ENCODE measurements at places on chromosomes 4 and X.

- DNase-seq: peak; percentile 15
These were observed 5.8 kb downstream of the SRPX2 start for GRCh38 chrX:100649550-100650356.

DNA sequence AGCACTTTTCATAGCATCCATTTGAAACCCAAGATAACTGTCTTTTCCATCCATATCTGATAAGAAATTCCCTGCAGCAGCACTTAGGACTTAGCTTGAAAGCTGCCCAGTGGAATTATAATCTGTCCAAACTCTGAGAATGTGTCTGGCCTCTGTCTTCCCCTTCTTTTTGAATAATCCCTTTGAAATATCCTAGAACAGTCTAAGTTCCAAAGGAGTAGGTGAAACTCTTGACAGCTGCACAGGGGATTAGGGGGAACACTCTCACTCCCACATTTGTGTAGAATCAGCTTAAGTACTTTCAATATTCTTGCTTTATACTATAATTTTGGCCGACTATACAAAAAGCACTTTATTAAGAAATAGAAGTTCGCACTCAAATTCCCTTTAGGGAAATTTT is 157.7 kb downstream of the PAPSS1 start:
- no peak for DNase-seq

- no peak for DNase-seq
These were observed 934 bp downstream of the ZNF41 start for GRCh38 chrX:47482065-47482511.

DNA sequence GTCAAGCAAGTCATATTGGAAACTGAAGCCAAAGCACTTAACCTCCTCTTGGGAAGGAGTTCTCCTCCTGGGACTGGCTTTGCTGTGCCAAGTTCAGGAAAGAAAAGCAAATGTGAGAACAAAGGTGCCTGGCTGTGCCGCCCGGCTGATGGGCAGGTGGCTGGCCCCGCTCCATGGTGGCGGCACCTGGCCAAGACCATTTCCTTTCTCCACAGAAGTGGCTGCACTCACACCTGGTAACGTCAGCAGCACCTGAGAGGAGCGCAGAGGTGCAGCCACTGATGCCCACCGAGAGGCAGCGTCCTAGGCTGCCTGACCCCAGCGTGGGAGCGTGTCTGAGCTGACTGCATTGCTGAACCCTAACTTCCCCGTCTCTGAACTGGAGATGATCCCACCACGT is 54.3 kb downstream of the DCTD start:
- DNase-seq: no peak

GRCh38 chr4:84962102-84962501 is 4.4 kb downstream of the WDFY3 start:
- DNase-seq: no peak

GRCh38 chrX:1719270-1719669 is 104.4 kb downstream of the ASMT start:
- DNase-seq: no peak

DNA sequence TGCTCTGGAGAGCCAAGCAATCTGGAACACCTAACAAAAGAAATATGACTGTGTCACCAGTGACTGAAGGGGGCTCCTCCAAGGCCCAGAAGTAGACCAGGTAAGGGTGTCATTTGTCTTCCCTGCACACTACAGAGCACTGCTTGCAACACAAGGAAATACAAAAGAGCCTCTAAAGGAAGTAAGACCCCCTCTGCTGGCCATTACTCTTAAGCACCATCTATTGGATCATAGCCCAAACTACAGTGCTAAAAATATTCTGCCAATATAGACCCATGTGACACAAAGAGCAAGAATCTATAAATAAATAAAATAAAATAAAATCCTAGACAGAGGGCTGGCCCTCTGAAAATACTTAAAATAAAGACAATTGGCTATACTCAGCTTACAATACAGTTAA is 528.7 kb downstream of the TMA16 start:
- no peak for DNase-seq

DNA sequence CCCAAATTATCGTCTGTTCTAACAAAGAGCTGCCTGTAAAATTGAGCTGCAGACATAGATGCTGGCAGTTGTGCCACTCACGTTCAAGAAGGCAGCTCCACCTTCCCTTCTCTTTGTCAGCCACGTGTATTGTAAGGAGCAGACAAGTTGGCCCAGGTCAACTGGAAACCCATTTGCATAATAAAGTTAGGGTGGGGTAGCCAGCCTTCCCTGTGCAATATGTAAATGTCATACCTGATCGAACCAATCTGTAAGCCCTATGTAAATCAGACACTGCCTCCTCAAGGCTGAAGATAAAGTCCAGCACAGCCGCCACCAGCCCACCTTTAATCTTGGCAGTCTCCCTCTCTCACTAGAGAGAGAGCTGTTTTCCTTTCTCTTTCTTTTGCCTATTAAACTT is 117.2 kb downstream of the TMEM144 start:
- no peak for DNase-seq

DNA sequence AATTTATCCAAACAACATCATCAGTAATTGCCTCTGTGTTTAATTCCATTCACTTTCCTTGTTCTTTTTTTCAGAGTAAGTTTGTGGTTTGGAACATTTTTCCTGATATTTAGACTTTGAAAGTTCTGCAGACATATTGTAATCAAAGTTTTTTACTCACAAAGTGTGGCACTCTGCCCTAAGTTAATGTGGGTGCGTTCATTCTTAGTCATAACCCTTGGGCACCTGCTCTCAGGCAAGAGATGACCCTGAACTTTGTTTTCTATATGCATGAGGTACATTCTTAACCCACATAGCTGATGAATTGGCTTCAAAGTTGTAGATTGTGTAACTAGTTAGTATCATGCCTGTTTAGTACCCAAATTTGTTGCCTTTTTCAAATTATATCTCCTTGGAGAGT is 424.3 kb downstream of the GRXCR1 start:
- DNase-seq: no peak

DNA sequence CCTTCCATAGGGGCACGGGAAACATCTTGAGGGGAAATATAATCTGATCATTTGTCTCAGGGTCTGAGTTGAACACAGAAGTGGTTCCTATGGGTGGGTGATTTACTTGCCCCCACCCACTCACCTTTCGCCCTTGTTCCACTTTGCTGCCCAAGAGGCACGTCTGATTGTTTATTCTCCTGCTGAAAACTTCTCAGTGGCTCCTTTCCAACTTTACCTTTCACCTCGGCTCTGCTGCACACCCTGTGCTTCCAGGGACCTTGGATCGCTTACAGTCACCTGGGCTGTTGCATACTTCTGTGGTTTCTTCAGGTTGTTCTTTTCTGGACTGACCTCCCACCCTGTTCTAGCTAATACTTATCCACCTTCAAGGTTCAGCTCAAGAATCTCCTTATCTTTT is 213.4 kb upstream of the JADE1 start:
- no peak for DNase-seq

GRCh38 chrX:8927066-8927635 is 106.8 kb downstream of the FAM9B start:
- no peak for DNase-seq

Data from amniotic stem cell (primary cell).